NCI-H2029 (cell line): ENCODE measurements at places on chromosomes 3 and 15.

GRCh38 chr3:131762981-131763564 is 260.3 kb upstream of the MRPL3 start:
- no peak for DNase-seq

DNA sequence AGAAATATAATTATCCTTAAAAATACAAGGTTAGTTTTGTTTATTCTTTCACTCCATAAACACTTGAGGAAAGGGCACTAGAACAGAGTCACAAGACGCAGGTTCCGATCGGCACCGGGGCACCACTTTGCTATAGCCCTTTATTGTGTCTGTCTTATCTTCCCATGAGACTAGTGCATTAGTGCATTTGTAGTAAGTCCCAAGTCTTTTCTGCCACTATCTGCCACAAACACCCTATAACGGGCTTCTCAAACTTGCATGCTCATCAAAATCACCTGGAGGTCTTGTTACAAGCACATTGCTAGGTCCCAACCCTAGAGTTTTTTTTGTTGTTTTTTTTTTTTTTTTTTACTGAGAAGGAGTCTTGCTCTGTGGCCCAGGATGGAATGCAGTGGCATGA is 213.1 kb downstream of the FOXP1 start:
- peak; percentile 25 for DNase-seq

DNA sequence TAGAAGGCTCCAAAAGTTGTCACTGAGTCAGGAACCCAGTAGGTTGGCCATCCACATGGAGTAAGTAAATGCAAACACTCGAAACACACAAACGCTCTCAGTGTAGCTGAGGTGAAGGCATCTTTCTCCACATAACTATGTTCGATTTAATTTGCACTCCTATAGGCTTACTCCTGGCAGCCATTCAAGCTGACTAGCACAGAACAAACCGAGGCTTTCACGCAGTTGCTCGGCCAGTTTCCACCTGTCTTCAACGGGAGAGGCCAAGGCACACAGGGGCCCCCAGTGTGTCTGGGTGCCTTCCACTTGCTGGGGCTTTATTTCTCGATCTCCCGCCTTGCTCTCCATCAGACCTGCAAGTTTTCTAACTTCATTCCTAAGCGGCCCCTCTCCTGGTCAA is 18.9 kb downstream of the RGMA start:
- DNase-seq: no peak

- no peak for DNase-seq
Observed at GRCh38 chr3:9901967-9902366, 681 bp upstream of the IL17RE start.

DNA sequence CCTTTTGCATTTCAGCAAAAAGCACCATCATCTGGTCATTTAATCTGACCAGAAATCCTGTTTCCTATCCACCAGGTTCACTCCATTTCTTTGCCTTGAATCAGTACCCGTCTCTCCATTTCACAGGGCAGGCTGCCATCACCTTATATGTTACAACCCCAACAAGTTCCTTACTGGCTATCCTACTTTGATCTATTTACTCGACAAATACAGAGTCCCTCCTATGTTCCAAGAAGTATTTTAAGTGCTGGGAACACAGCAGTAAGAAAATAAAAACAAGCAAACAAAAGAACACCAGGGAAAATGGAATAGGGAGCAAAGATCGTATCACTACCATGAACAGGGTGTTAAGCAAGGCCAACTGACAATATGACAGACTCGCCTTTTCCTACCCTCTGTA is 295.2 kb upstream of the WNT5A start:
- DNase-seq: no peak

DNA sequence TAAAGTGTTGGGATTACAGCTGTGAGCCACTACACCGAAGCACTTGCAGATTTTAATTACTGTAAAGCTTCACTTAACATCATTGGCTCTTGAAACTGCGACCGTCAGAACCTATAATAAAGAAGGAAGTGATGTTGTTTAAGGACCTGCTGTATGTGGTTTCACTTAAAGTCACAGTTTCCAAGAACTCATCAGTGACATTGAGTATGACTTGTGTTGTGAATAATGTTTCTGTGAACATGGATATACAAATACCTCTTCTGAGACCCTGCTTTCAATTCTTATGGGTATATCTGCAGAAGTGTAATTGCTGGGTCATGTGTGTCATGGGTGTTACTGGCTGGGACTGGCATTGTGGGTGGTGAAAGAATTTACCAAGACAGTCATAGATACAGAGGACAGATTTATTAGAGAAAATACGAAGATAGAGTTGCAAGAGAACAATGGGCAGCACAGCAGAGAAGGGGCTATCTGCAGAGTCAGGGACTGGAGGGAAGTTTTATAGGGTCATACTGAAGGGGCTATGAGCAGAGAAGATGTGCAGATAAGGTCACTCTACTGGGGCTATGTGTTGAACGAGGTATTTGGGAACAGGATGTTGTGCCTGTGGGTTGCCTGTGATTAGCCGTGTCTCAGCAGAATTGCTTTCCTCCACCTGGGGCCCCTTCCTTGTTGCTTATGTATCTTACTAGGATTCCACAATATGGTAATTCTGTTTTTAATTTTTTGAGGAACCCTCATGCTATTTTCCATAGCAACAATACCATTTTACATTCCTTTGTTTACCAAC is 4.5 kb downstream of the NDUFB5 start:
- no peak for DNase-seq

GRCh38 chr15:68113751-68114150 is 59.6 kb downstream of the PIAS1 start:
- DNase-seq: no peak

- DNase-seq: no peak
Observed at GRCh38 chr15:36863570-36863969, 236.8 kb downstream of the MEIS2 start.

- DNase-seq: no peak
Observed at GRCh38 chr3:30628901-30629590, 22.6 kb downstream of the TGFBR2 start.

GRCh38 chr15:82709081-82709420 is 624 bp downstream of the AP3B2 start:
- no peak for DNase-seq
